ENCODE measurements at places on chromosomes 1 and 21. TPM values are rescaled to one million over a fixed set of nuclear protein-coding genes. Genes with fewer than 3 reads are reported as not detected.

DNA sequence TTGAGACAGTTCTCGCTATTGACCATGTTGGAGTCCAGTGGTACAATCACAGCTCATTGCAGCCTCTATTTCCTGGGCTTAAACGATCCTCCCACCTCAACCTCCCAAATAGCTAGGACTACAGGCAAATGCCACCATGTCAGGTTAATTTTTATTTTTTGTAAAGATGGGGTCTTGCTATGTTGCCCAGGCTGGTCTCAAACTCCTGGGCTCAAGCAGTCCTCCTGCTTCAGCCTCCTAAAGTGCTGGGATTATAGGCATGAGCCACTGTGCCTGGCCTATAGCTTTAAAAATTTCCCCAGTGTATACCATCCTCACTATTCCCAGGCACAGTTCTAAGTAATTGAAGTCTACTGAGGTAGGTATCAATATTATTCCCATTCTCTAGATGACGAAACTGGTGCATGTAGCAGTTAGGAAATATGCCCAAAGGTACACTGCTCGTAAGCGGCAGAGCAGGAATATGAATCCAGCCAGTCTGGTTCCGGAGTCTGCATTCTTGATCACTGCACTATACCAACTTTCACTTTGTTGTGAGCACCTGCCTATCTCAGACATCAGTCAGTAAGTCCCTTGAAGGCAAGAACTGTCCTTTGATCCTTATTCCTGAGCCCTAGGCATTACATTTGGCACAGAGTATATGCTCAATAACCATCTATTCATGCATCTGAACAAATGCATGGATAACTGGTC lies 11.5 kb upstream of the SRP9 start:
- H3K27me3 ChIP-seq: no peaks in the 10 kb centered on the region
- H3K27ac ChIP-seq: no peak overlapping the region
- no peaks in the 10 kb centered on the region for H3K4me1 ChIP-seq
- no peak for DNase-seq
- no peaks in the 10 kb centered on the region for H3K36me3 ChIP-seq

DNA sequence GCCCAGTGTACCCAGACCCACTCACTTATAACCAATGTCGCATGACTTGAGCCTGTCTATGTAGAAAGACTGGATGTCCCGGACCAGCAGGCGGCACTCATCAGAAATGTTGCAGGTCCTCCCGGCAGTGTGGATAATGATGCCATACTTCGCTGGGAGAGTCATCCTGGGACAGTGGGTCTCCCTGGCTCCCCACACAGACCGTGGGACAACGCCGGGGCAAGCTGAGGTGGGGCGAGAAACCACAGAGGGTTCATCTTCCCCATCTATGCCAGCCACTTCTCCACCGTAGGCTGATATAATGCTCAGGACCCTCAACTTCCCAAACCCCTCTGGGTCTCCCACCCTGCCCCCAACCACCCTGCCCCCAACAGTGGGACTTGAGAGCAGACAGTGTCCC lies 8.3 kb downstream of the PGLYRP4 start:
- H3K27ac ChIP-seq: no peak overlapping the region
- DNase-seq: no peak
- H3K4me3 ChIP-seq: no peak overlapping the region
- H3K36me3 ChIP-seq: no peaks in the 10 kb centered on the region
- H3K4me1 ChIP-seq: peaks cover 42% of the 10 kb centered on the region

DNA sequence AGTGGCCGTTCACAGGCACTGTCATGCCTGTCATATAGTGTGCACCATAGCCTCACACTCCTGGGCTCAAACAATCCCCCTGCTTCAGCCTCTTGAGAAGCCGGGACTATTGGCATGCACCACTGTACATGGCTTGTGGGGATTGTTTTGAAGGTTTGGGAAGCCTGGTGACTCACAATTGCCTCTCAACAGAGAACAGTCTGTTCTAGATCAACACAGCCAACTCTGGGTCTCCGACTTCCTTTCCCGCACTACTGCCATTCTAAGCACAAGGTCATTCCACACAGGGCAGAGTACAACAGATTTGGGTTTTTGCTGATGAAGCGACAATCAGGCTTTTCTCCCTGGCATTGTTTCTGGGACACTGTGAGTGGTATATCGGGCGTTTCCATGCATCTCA lies 15.5 kb upstream of the AHCTF1 start:
- no peak for DNase-seq
- no peaks in the 10 kb centered on the region for H3K4me1 ChIP-seq
- H3K36me3 ChIP-seq: no peaks in the 10 kb centered on the region
- no peak overlapping the region for H3K27ac ChIP-seq

DNA sequence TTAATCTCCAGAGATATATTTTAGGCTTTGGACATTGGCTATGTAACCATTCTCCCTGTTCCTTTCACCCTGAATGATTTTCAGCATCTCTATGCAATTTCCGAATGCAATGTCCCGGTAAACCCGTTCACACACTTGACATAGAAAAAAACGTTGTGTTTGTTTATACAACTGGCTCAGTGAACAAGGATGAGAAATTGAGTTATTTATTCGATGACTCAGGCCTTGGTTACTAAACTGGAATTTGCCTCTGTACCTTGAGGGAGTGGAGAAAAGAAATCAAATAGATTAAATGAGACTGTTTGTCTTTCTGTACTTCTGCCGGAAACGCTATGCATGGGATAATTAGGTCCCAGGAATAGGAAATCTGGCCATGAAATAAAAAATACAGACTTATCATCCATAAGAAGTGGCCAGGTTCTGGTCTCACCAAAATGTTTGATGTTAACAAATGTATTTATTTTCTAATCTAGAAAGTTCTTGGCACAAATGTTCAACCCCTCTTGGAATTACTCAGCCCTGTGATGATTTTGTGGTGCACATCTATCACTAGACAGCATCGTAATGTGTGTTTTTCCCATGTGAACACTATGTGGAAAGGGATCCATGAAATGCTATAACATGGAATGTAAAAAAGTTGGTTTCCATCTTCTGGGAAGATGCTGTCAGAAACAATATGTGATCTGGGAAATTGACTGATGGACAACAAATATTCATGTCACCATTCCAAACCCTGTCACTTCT lies 253.9 kb downstream of the DUSP10 start:
- H3K27me3 ChIP-seq: no peaks in the 10 kb centered on the region
- H3K27ac ChIP-seq: no peak overlapping the region
- no peak for DNase-seq
- no peaks in the 10 kb centered on the region for H3K36me3 ChIP-seq
- H3K4me1 ChIP-seq: no peaks in the 10 kb centered on the region
- H3K4me3 ChIP-seq: no peak overlapping the region

DNA sequence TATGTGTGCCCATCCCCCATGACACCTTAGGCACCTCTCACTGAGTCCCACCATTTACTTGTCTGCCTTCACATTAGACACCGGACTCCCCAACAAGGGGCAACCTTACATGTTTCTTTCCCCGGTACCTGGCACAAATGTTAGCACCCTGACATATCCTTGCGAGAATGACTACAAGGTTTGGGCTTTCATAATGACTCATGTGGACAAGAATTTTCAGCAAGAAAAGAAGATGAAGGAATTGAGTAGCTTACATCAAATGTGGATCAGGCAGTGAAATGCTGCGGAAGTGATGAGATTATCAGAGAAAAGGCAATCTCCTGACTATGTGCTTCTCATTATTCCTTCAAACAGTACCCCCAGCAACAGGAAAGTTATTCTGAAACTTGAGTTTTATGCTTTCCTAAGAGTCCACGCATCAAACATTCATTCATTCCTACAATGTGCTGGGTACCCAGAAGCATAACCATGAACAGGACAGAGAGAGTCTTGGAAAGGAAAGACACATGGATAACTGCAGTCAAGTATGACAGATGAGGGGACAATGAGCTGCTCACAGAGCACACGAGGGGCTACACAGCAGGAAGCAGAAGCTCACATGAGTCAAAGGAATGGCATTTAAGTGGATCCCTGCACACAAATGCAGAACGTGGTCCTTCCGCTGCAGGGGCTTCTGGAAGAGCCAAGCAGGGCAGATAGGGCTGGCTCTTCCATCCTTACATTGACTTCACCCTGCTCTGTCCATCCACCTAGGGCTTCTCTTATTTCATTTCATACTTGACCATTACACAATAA lies 112.1 kb downstream of the PCNX2 start:
- H3K4me1 ChIP-seq: no peaks in the 10 kb centered on the region
- peaks cover 7% of the 10 kb centered on the region for H3K36me3 ChIP-seq
- H3K27me3 ChIP-seq: no peaks in the 10 kb centered on the region
- H3K4me3 ChIP-seq: no peak overlapping the region
- H3K27ac ChIP-seq: no peak overlapping the region
- DNase-seq: no peak

- H3K27ac ChIP-seq: no peak overlapping the region
- H3K27me3 ChIP-seq: no peaks in the 10 kb centered on the region
- no peaks in the 10 kb centered on the region for H3K4me1 ChIP-seq
Measured at GRCh38 chr21:16492892-16493291, 763.1 kb downstream of the USP25 start.

DNA sequence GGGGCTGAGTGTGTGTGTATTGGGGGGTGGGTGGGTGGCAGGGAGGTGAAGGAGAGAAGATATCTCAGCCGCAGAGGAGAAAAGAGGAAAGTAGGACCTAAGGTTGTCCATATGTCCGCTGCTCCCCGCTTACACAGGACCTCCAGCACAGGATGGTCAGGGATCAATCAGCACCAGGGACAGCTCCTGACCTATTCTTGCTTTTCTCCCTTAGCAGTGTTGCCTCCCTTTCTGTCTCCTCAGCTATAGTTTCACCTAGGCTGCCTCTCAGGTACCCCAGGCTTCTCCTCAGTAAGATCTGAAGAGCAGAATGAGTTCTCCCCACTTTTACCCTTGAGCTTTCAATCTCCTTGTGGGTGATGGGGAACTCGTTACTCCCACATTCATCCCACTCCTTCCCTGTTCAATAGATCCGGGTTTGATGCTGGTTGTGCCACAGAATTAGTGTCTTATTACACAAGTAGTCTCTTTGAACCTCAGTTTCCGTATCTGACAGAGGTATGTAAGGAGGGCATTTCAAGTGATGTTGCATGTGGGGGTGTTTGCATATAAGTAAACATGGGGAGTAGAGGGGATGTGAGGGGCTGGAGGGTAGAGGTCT lies 1.4 kb upstream of the DPH2 start:
- H3K36me3 ChIP-seq: peaks cover 6% of the 10 kb centered on the region
- DNase-seq: no peak
- H3K27me3 ChIP-seq: no peaks in the 10 kb centered on the region
- no peak overlapping the region for H3K27ac ChIP-seq

GRCh38 chr1:221992427-221992826 lies 250.5 kb upstream of the DUSP10 start:
- no peaks in the 10 kb centered on the region for H3K36me3 ChIP-seq
- no peaks in the 10 kb centered on the region for H3K4me1 ChIP-seq
- no peak overlapping the region for H3K27ac ChIP-seq
- no peak overlapping the region for H3K4me3 ChIP-seq
- H3K27me3 ChIP-seq: no peaks in the 10 kb centered on the region

DNA sequence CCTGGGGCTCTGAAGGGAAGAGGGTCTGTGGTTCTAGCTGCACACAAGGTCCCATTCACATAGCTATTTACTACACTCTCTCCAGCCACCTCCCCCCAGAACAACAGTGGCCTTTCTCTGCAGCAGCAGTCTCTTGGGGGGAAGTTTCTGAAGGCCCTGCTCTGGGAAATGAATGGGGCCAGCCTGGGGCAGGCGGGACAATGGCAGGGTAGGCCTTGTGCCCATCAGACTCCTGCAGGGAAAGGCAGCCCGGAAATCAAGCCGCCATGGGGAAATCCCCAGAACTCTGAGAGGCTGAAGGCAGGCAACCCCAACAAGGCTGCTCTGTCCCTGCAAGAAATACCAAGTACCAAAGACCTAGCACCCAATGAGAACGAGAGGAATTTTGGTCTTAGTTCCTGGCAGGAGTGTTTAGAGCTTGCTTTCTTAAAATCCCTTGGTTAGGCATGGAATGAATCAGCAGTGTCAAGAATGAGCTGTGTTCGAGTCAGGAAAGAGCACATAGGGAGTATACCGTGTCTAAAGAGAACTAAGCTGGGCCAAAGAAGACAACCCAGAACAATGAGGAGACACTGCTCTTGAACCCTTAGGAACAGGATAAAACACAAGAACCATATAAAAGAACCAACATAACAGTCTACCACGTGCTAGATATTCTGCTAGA lies 11.3 kb downstream of the ARHGEF11 start:
- no peak overlapping the region for H3K27ac ChIP-seq
- H3K4me1 ChIP-seq: no peaks in the 10 kb centered on the region
- H3K36me3 ChIP-seq: no peaks in the 10 kb centered on the region
- H3K27me3 ChIP-seq: no peaks in the 10 kb centered on the region
- no peak overlapping the region for H3K4me3 ChIP-seq

- no peaks in the 10 kb centered on the region for H3K27me3 ChIP-seq
- no peak for DNase-seq
- H3K36me3 ChIP-seq: peaks cover 29% of the 10 kb centered on the region
- H3K4me3 ChIP-seq: no peak overlapping the region
- no peaks in the 10 kb centered on the region for H3K4me1 ChIP-seq
Measured at GRCh38 chr1:74717626-74718025, 15.2 kb downstream of the CRYZ start.

DNA sequence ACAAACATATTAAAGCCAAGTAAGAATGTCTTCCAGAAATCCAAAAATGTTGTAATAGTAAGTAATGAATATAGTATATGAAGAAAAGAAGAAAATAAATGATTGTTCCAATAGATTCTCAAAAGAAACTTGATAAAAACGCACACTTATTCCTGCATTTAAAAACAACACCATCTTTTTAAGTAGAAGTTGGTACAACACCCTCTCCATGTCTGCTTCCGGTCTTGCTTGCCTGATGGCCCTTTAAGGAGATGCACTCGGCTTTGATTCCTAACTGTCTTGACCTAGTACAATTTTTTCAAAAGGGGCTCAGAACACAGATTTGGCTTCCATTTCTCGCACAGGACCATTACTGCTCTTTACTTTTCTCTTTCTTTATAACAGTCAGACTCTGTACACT lies 9.0 kb downstream of the CLCA1 start:
- DNase-seq: no peak
- no peaks in the 10 kb centered on the region for H3K27me3 ChIP-seq
- H3K36me3 ChIP-seq: no peaks in the 10 kb centered on the region
- H3K27ac ChIP-seq: no peak overlapping the region
- no peaks in the 10 kb centered on the region for H3K4me1 ChIP-seq

- no peaks in the 10 kb centered on the region for H3K36me3 ChIP-seq
- H3K27ac ChIP-seq: peak overlapping the region; percentile 87
- peak; percentile 56 for DNase-seq
- peak overlapping the region; percentile 28 for H3K4me3 ChIP-seq
Measured at GRCh38 chr1:84689514-84690396, 506 bp downstream of the SSX2IP start.

- H3K36me3 ChIP-seq: no peaks in the 10 kb centered on the region
- no peak overlapping the region for H3K27ac ChIP-seq
- no peaks in the 10 kb centered on the region for H3K27me3 ChIP-seq
- no peak for DNase-seq
Measured at GRCh38 chr1:86650065-86650464, 54.3 kb upstream of the SH3GLB1 start.

The KCNH1 gene
- not detected for total RNA-seq

The RGS7 gene
- not detected for total RNA-seq

The AADACL3 gene
- total RNA-seq: not detected

The OR6K3 gene
- total RNA-seq: not detected

The ATP6V1G3 gene
- not detected for total RNA-seq

The FAM163A gene
- 0.11 TPM for total RNA-seq

The ARMH1 gene
- total RNA-seq: 74.5 TPM

The TNNI3K gene
- total RNA-seq: not detected

The CSMD2 gene
- not detected for total RNA-seq

The ARTN gene
- 0.41 TPM for total RNA-seq
